ENCODE measurements at places on chromosomes 5 and 9. TPM values are rescaled to one million over a fixed set of nuclear protein-coding genes. Genes with fewer than 3 reads are reported as not detected.
A peak's percentile ranks its signal among the peaks of the same experiment; 100 is the strongest.

GRCh38 chr5:166977911-166978422, 1313.5 kb upstream of the WWC1 start:
- no peak for DNase-seq

The FOXD4L6 gene
- not detected for total RNA-seq

The RORB gene
- 0.06 TPM for total RNA-seq

The PCDHB2 gene
- 3.4 TPM for total RNA-seq

- no peak for DNase-seq
Measured at GRCh38 chr9:127968042-127968441, 12.7 kb downstream of the EEIG1 start.

The PCDHGC5 gene
- 1.1 TPM for total RNA-seq

DNA sequence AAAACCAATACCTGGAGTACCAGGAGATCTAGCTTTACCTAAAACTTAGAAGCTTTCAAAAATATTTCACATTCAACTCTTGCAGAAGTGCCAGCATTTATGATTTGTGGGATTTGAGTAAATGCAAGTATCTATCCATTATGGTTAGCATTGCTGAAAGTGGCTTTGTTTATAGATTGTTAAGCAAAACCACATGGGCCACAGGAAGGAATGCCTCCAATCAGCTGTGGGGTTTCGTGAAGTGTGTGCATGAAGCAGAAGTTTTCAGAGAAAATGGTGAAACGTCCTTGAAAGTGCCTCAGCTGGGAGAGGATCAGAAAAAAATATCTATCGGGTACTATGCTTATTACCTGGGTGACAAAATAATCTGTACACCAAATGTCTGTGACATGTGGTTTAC, 4.2 kb downstream of the LECT2 start:
- no peak for DNase-seq

DNA sequence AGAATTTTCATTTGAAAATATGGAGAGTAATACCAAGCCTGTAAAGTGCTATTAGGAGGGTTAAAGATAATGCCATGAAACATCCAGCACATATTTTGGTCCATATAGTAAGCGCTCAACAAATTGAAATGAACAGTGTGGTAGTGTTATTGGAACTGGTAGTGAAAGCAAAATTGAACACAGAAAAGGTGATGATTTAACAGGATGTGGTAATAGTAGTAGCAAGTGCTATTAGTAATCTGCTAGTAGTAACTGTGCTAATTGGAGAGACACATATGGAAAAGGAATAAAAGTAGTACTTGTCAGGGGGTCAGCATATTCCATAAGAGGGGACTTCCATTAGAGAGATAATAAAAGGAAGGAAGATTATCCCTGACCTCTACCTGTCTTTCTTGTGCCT, 187.3 kb downstream of the HTR1A start:
- no peak for DNase-seq

DNA sequence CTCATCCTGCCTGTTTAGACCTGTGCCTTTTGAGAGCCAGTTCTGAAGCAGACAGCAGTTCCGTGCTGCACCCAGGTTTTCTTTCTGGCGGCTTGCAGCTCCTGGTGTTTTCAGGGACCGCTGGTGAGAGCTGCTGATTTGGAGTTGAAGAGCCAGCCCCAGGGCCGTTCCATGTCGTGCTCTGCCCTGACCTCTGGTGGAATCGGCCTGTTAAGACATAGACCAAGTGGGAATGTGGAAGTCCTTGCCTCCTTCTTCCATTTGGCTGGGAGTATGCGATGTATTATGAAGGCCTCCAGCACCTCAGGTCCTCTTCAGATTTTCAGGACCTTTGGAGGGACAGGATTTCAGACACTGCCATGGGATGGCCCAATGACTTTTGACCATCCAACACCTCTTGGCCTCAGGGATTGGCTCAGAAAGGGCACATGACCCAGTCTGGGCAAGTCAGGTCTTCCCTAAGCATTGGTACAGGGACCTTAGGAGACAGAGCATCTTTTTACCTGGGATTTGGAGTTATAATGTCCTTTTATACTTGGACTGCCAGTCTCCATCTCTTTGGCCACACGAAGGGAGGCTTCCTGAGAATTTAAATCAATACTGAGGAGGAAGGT, 136.1 kb upstream of the CLINT1 start:
- no peak for DNase-seq

GRCh38 chr5:9543311-9543920, 2.5 kb downstream of the SEMA5A start:
- no peak for DNase-seq

The SMARCA2 gene
- 136 TPM for total RNA-seq

GRCh38 chr5:176180781-176181180, 57.4 kb upstream of the SIMC1 start:
- DNase-seq = peak; percentile 68

The PARP8 gene
- 28.0 TPM for total RNA-seq

The BSPRY gene
- total RNA-seq = 0.19 TPM

GRCh38 chr5:86546044-86546443, 71.7 kb upstream of the COX7C start:
- DNase-seq = no peak

DNA sequence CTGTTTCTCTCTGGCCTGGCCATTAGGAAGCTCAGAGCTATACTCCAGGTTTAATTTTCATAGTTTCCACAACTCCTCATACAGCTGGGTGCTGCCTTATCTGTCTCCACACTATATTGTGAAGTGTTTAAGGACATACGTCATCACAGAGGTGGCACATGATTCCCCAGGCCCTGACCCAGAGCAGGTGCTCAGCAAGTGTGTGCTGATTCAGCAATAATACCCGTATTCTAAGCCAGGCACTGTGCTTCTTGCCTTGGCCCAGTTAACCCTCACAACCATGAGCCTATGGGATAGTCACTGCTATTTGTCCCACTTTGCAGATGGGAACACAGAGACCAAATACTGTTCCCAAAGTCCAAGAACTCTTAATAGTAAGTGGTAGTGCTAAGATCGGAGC, 93.5 kb upstream of the SMIM23 start:
- no peak for DNase-seq

DNA sequence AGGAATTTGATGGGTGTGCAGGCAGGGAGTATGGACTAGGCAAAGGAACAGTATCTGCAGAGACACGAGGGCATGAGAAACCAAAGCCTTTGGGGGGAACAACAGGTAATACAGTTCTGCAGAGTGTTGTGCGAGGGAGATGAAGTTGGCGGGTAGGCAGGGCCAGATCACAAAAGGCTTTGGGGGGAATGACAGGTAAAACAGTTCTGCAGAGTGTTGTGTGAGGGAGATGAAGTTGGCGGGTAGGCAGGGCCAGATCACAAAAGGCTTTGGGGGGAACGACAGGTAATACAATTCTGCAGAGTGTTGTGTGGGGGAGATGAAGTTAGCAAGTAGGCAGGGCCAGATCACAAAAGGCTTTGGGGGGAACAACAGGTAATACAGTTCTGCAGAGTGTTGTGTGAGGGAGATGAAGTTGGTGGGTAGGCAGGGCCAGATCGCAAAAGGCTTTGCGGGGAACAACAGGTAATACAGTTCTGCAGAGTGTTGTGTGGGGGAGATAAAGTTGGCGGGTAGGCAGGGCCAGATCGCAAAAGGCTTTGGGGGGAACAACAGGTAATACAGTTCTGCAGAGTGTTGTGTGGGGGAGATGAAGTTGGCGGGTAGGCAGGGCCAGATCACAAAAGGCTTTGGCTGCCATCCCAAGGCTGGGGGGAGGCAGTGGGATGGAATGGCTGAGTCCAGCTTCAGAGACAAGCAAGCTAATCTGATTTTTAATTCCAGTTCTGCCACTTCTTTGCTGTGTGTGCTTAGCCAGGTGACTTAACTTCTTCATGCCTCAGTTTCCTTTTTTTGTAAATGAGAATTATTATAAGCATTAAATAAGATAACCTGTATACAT, 33.0 kb downstream of the FRMPD1 start:
- no peak for DNase-seq

The NFIB gene
- total RNA-seq = 143 TPM

GRCh38 chr5:83451955-83452354, 19.6 kb upstream of the VCAN start:
- DNase-seq = no peak

The C5orf58 gene
- not detected for total RNA-seq

GRCh38 chr5:1195439-1195838, 6.0 kb upstream of the SLC6A19 start:
- DNase-seq = peak; percentile 71

- no peak for DNase-seq
Measured at GRCh38 chr9:29751226-29751625, 2177.9 kb upstream of the C9orf72 start.

DNA sequence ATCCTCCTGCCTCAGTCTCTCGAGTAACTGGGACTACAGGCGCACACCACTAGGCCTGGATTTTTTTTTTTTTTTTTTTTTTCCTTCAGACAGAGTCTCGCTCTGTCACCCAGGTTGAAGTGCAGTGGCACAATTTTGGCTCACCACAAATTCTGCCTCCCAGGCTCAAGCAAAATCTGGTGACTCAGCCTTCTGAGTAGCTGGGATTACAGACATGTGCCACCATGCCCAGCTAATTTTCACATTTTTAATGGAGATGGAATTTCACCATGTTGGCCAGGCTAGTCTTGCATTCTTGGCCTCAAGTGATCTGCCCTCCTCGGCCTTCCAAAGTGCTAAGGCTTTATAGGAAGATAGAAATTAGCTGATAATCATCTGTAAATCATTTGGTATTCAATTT, 43.9 kb downstream of the NSA2 start:
- no peak for DNase-seq

DNA sequence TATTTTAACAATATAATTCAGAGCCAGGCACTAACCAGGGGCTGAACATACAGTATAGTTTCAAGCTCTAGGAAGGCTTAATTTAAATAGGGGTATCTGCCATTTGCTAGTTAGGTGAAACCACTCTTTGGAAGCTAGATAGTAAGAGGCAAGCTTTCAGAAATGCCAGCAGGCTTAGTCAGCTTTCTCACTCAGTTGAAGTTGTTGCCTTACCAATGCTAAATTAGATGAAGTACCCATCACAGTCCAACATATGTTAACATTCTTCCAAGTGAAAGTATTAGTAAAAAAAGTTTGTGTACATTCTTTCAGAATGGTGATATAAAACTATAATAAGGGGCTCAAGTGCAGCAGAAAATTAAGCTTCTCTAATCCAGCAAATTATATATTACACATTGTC, 215.0 kb downstream of the CNTLN start:
- DNase-seq = no peak

The IRX2 gene
- total RNA-seq = 0.45 TPM

The HRH2 gene
- total RNA-seq = 12.5 TPM

DNA sequence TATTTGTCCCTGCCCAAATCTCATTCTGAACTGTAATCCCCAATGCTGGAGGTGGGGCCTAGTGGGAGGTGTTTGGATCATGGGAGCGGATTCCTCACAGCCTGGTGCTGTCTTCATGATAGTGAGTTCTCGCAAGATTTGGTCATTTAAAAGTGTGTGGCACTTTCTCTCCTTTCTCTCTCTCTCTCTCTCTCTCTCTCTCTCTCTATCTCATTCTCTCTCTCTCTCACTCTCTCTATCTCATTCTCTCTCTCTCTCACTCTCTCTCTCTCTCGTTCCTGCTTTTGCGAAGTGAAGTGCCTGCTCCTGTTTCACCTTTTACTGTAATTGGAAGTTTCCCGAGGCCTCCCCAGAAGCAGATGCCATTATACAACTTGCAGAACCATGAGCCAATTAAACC, 207.3 kb upstream of the NR4A3 start:
- DNase-seq = no peak

DNA sequence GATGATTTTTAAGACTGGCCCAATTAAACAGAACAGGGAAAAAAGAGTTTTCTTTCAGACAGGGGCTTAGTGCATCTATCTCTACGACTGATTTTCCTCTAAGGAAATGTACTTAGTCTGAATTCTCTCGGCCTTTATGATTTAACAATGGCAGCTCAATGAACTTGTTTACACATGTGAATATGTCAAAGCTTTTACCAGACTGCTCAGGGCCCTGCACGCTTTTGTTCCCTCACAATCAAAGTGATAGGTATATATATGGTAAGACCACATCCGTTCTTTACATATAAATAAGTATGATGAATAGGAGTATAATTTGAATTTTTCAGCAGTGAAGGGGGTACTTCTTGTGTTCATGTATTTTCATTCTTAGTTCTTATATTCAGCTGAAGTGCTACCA, 27.6 kb downstream of the LEAP2 start:
- DNase-seq = no peak

DNA sequence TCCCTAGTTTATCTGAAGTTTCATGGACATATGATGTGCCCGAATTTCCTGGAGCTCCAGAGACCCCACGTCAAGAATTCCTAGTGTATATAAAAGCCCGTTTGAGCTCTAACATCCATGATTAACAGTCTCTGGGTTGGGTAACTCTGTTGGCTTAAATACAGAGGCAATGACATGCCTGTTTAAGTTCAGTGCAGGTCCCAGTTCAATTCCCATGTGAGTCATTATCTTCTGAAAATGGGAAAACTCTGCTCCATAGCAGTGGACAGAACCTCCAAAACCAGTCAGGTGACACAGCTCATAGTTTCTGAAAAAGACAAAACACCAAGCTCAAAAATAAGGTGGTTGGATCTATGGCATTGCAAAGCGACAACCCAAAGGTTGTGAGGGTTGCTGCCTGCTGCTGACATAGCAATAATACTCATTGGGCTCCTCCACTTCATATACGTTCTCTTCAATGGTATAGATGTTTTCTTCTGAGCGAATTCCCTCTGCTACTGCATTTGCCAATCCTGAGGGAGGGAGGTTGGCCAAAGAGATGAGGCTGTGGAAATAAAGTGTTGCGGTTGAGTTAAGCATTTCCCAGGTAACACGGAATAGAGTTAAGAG, 22.0 kb downstream of the HAVCR2 start:
- DNase-seq = no peak

DNA sequence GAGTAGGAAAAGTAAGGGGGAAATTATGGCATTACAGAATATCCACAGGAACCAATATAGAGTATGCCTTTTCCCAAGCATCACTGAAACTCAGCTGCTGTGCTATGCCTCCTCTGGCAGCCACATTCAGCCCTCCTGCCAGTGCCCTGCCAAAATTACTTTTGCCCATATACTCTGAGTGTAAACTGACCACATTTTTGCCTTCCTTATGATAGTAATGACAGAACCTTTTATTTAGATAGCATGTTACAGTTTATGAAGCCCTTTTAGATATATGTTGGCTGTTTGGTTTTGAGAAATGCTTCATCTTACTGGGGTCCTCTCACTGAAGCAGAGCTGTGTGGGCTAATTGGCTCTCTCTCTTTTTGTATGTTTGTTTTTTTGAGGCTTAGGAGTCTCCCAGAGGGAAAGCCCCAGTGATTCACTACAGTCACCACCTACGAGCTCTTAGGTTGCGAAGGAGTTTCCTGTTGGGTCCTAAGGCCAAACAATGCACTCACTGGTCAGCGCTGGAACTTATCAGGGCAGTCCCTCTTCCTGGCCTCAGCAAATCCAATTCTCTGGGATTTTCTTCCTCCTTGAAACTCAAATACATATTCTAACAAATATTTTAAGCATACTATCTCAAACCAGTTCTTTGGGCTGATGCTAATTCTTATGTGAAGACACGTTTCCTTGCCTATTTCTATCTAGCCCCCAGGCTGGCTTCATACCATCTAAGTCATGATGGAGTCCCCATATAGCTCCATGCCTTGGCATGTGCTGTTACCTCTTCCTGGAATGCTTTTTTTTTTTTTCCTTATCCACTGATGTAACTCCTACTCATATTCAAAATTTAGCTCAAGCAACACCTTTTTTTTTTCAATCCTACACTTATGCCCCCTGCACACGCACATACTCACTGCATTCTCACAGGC, 3.7 kb downstream of the PHF24 start:
- no peak for DNase-seq

Data from mesenteric fat pad (tissue), 1 donor.